ENCODE measurements at places on chromosomes 5 and 9. TPM values are rescaled to one million over a fixed set of nuclear protein-coding genes. Genes with fewer than 3 reads are reported as not detected.
A peak's percentile ranks its signal among the peaks of the same experiment; 100 is the strongest.

ELOVL7 gene
- total RNA-seq = 0.72 TPM

S100Z gene
- not detected for total RNA-seq

LVRN gene
- total RNA-seq = 0.64 TPM

GRCh38 chr5:93208141-93208751 lies 372.8 kb downstream of the NR2F1-AS1 start:
- DNase-seq = no peak
- H3K27me3 ChIP-seq = no peaks in the 10 kb centered on the region
- no peaks in the 10 kb centered on the region for H3K36me3 ChIP-seq
- H3K4me1 ChIP-seq = no peaks in the 10 kb centered on the region

GRCh38 chr5:104915226-104915625 lies 1352.6 kb upstream of the NUDT12 start:
- no peaks in the 10 kb centered on the region for H3K36me3 ChIP-seq
- H3K4me3 ChIP-seq = no peak overlapping the region
- no peaks in the 10 kb centered on the region for H3K27me3 ChIP-seq
- no peak overlapping the region for H3K27ac ChIP-seq
- no peak for DNase-seq

ANKRD31 gene
- 0.07 TPM for total RNA-seq

GRCh38 chr5:141868541-141868940 lies 9.7 kb downstream of the PCDH1 start:
- H3K27me3 ChIP-seq = no peaks in the 10 kb centered on the region
- H3K27ac ChIP-seq = no peak overlapping the region
- H3K4me1 ChIP-seq = peaks cover 4% of the 10 kb centered on the region
- H3K36me3 ChIP-seq = no peaks in the 10 kb centered on the region
- DNase-seq = no peak

SLC34A1 gene
- not detected for total RNA-seq

- DNase-seq = no peak
- H3K27me3 ChIP-seq = no peaks in the 10 kb centered on the region
- no peaks in the 10 kb centered on the region for H3K36me3 ChIP-seq
- no peak overlapping the region for H3K4me3 ChIP-seq
- peaks cover 4% of the 10 kb centered on the region for H3K4me1 ChIP-seq
Measured at GRCh38 chr5:127299678-127300077, 9.1 kb downstream of the MEGF10 start.

DNA sequence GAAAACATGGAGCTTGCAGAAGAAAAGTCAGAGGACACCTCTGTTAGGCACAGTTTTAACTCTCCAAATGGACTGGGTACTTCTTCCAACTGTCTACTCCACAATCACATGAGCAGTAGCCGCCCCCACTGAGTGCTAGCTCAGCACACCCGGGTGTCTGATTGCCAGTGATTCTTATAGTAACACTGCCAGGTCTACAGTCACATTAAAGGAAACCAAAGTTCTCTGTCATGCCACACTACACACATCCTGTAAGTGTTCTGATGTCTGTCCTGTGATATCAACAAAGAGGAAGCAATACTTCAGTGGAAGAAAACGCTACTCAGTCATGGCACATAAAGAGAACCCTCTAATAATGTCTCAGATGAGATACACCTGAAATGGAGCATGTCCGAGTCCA lies at the start of gene HAVCR2:
Gene HAVCR2, minus strand, starts transcription at position 69 of the 400 bp plus-strand sequence. Its CDS starts 61 bp downstream, at position 8.
- no peaks in the 10 kb centered on the region for H3K4me1 ChIP-seq
- H3K27me3 ChIP-seq = no peaks in the 10 kb centered on the region
- no peak within 1 kb of the TSS for H3K4me3 ChIP-seq
- no peaks in the 10 kb centered on the region for H3K36me3 ChIP-seq
- H3K27ac ChIP-seq = no peak within 1 kb of the TSS
- no peak for DNase-seq

GARIN3 gene
- total RNA-seq = not detected

DNA sequence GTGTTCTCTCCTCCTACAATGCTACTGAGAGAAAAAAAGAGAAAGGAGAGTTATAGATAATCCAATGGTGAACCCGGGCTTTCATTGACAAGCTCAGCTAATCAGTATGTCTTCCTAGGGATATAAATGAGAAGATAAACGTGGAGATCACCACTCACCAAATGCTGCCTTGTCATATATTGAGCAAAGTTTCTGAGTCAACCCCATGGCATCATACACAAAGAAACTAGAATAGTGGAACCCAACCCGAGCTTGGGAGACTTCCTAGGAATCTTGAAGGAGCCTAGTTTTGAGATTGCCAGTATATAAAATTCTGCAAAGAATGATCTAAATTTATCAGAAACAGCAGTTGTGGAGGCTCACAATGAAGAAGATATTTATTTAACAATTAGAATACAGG lies 47.8 kb downstream of the PTPN3 start:
- no peaks in the 10 kb centered on the region for H3K36me3 ChIP-seq
- no peak for DNase-seq
- peaks cover 12% of the 10 kb centered on the region for H3K4me1 ChIP-seq
- no peak overlapping the region for H3K4me3 ChIP-seq
- H3K27me3 ChIP-seq = no peaks in the 10 kb centered on the region

GRCh38 chr5:115296124-115297022 lies at the start of gene CCDC112:
CCDC112 (minus strand) TSS chr5:115296654; CDS start chr5:115296543, 111 bp downstream.
- H3K4me1 ChIP-seq = peaks cover 3% of the 10 kb centered on the region
- H3K4me3 ChIP-seq = peak within 1 kb of the TSS; percentile 91
- H3K27ac ChIP-seq = peak within 1 kb of the TSS; percentile 47
- no peaks in the 10 kb centered on the region for H3K27me3 ChIP-seq
- peak; percentile 61 for DNase-seq
- no peaks in the 10 kb centered on the region for H3K36me3 ChIP-seq

TSSK1B gene
- total RNA-seq = 0.20 TPM

GRCh38 chr5:143119291-143119769 lies 284.2 kb downstream of the NR3C1 start:
- no peak for DNase-seq
- H3K4me3 ChIP-seq = no peak overlapping the region
- H3K36me3 ChIP-seq = no peaks in the 10 kb centered on the region
- no peaks in the 10 kb centered on the region for H3K27me3 ChIP-seq
- H3K4me1 ChIP-seq = no peaks in the 10 kb centered on the region

- H3K4me3 ChIP-seq = no peak overlapping the region
- no peaks in the 10 kb centered on the region for H3K36me3 ChIP-seq
- no peak for DNase-seq
Measured at GRCh38 chr9:4416467-4416866, 73.8 kb upstream of the SLC1A1 start.

CAPSL gene
- total RNA-seq = not detected

DNA sequence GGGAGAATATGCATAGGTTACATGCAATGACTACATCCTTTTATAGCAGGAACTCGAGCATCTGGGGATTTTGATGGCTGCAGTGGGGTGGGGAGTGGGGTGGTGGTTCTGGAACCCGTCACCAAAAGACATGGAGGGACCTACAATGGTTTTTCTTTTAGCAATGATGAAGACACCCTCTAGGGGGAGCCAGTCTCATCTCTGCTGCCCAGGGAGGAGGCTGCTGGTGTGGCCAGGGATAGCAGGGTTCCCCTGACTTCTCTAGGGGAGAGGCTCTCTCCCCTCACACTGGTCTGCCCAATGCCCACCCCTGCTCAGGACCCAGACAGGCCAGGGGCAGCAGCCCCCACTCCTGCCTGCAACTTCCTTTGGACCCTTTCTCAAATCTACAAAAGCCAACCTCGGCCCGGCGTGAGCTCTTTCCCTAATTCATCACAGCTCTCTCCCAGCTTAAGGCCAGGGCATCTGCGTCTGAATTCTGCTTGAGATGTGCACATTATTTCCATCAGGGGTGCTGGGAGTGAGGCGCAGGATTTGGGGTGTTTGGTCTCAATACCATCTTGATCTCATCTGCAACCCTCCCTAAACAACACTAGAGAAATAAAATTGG lies 73.6 kb upstream of the RETREG1 start:
- no peaks in the 10 kb centered on the region for H3K27me3 ChIP-seq
- H3K4me1 ChIP-seq = no peaks in the 10 kb centered on the region
- peak; percentile 10 for DNase-seq
- H3K36me3 ChIP-seq = peaks cover 51% of the 10 kb centered on the region
- no peak overlapping the region for H3K27ac ChIP-seq

CDH6 gene
- total RNA-seq = 90.1 TPM

- no peak overlapping the region for H3K27ac ChIP-seq
- no peak for DNase-seq
- H3K4me1 ChIP-seq = no peaks in the 10 kb centered on the region
- no peaks in the 10 kb centered on the region for H3K27me3 ChIP-seq
- no peaks in the 10 kb centered on the region for H3K36me3 ChIP-seq
Measured at GRCh38 chr9:103734471-103734870, 359.6 kb upstream of the SMC2 start.

DNA sequence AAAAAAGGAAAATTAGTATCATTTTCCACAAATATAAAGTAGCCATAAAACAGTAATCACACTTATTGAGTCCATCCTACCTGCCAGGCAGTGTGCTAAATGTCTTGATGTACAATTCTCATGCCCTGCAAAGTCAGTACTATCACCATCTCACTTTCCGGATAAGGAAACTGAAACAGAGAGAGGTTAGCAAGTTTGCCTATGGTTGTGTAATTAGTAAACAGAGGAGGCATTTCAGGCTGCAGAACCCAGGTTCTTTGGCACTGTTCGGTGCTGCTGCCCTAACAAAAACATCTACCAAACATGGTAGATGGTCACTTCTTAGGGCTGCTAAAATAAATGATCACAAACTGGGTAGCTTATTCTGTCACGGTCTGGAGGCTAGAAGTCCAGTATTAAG lies 22.6 kb downstream of the PLAC8L1 start:
- H3K27ac ChIP-seq = no peak overlapping the region
- H3K4me3 ChIP-seq = no peak overlapping the region
- no peaks in the 10 kb centered on the region for H3K4me1 ChIP-seq
- no peaks in the 10 kb centered on the region for H3K27me3 ChIP-seq

DNA sequence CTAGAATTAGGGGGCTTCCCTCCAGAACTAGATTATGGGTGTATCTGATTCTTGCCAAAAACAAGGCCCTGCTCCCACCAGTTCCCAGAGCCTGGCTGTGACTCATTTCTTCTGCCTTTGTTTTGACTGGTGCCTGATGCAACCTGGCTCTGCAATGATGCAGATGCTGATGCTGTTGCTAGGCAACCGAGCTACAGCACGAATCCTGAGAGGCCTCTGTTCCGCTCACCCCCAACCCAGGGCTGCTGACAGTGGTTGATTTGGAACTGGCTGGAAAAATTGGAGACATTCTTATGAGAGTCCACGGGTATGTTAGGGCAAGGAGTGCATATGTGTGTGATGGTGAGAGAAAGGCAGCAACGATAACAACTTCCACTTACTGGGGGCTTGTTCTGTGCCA lies 100.3 kb downstream of the NSG2 start:
- no peak overlapping the region for H3K27ac ChIP-seq
- H3K4me3 ChIP-seq = no peak overlapping the region
- no peaks in the 10 kb centered on the region for H3K27me3 ChIP-seq
- no peaks in the 10 kb centered on the region for H3K4me1 ChIP-seq
- peak; percentile 23 for DNase-seq
- H3K36me3 ChIP-seq = no peaks in the 10 kb centered on the region

GRCh38 chr5:35029333-35029732 lies 18.4 kb downstream of the AGXT2 start:
- H3K27me3 ChIP-seq = no peaks in the 10 kb centered on the region
- H3K36me3 ChIP-seq = no peaks in the 10 kb centered on the region

- peak overlapping the region; percentile 63 for H3K4me3 ChIP-seq
- no peaks in the 10 kb centered on the region for H3K27me3 ChIP-seq
- no peaks in the 10 kb centered on the region for H3K36me3 ChIP-seq
- peak; percentile 98 for DNase-seq
- peaks cover 10% of the 10 kb centered on the region for H3K4me1 ChIP-seq
Measured at GRCh38 chr9:33506626-33507370, 17.3 kb upstream of the ANKRD18B start.

IFNK gene
- total RNA-seq = not detected

DNA sequence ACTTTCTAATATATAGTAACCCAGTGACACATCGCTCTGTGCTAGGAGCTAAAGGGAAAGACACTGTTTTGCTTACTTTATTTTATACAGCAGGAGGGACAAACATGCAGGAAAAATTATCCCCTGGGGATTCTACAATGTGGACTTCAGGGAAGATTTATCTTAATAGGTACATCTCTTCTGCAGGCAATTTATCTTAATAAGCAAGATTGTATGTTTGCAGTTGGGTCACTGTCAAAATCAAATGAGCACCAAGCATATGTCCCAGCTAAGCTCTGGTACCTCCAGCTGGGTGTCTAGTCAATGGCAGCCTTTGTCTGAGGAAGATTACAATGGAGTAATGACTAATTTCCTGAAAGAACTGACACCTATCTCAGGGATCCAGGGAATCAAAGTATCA lies 309.9 kb upstream of the PANK3 start:
- no peak overlapping the region for H3K27ac ChIP-seq
- H3K27me3 ChIP-seq = peaks cover 3% of the 10 kb centered on the region
- H3K4me3 ChIP-seq = no peak overlapping the region
- H3K36me3 ChIP-seq = no peaks in the 10 kb centered on the region

OR1Q1 gene
- total RNA-seq = not detected

GRCh38 chr5:78268356-78268755 lies 26.1 kb downstream of the AP3B1 start:
- no peaks in the 10 kb centered on the region for H3K4me1 ChIP-seq
- H3K36me3 ChIP-seq = peaks cover 10% of the 10 kb centered on the region
- no peak overlapping the region for H3K4me3 ChIP-seq
- no peak for DNase-seq

KIF4B gene
- total RNA-seq = not detected

DNA sequence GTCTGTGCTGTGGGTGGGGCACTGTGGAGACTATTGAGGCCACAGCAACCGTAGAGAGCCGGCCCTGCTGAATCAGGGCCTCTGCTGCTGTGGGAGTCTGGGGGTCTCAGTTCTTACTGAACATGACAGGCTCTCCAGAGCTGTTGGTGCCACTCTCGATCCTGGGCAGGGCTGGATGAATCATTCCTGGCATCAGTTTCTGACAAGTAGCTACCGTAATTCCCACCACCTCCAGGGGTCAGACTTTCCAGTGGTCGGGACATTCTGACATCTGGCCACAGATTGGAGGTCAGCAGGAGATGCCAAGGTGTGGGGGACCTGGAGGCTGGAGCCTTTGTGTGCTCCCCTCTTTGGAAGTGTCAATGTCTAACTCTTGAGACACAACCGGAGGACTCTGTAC lies 188.4 kb downstream of the IRX2 start:
- no peaks in the 10 kb centered on the region for H3K36me3 ChIP-seq
- H3K27me3 ChIP-seq = no peaks in the 10 kb centered on the region
- no peak overlapping the region for H3K27ac ChIP-seq
- H3K4me3 ChIP-seq = no peak overlapping the region

- H3K4me1 ChIP-seq = no peaks in the 10 kb centered on the region
- H3K27ac ChIP-seq = no peak overlapping the region
- no peak overlapping the region for H3K4me3 ChIP-seq
Measured at GRCh38 chr9:73845954-73846690, 651.0 kb upstream of the RORB start.

DNA sequence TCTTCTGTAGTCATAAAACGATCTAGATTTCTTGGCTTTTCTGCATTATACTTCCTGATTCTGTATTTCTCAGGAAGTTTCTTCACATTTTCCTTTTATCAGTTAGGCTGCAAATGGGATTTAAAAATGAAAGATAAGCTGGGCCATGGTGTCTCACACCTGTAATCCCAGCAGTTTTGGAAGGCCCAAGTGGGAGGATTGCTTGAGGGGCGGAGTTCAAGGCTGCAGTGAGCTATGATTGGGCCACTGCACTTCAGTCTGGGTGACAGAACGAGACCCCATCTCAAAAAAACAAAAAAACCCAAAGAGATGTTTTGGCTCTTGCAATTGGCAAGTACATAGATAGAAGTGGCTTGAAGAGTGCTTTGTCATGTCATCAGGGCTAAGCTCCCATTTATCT lies 26.2 kb upstream of the APC start:
- H3K4me1 ChIP-seq = peaks cover 10% of the 10 kb centered on the region
- DNase-seq = no peak
- no peaks in the 10 kb centered on the region for H3K36me3 ChIP-seq
- H3K27ac ChIP-seq = no peak overlapping the region
- no peaks in the 10 kb centered on the region for H3K27me3 ChIP-seq
- H3K4me3 ChIP-seq = no peak overlapping the region

GRCh38 chr9:22005021-22005701 lies 3.9 kb downstream of the CDKN2B start:
- peak overlapping the region; percentile 96 for H3K4me3 ChIP-seq
- H3K27ac ChIP-seq = peak overlapping the region; percentile 68
- DNase-seq = peak; percentile 47
- H3K27me3 ChIP-seq = no peaks in the 10 kb centered on the region

Measured in astrocyte (in vitro differentiated cells and primary cell).